ENCODE measurements at places on chromosomes 6 and 20. TPM values are rescaled to one million over a fixed set of nuclear protein-coding genes. Genes with fewer than 3 reads are reported as not detected.

GRCh38 chr6:159151266-159151855 is 17.8 kb upstream of the FNDC1 start:
- DNase-seq = peak; percentile 41

DNA sequence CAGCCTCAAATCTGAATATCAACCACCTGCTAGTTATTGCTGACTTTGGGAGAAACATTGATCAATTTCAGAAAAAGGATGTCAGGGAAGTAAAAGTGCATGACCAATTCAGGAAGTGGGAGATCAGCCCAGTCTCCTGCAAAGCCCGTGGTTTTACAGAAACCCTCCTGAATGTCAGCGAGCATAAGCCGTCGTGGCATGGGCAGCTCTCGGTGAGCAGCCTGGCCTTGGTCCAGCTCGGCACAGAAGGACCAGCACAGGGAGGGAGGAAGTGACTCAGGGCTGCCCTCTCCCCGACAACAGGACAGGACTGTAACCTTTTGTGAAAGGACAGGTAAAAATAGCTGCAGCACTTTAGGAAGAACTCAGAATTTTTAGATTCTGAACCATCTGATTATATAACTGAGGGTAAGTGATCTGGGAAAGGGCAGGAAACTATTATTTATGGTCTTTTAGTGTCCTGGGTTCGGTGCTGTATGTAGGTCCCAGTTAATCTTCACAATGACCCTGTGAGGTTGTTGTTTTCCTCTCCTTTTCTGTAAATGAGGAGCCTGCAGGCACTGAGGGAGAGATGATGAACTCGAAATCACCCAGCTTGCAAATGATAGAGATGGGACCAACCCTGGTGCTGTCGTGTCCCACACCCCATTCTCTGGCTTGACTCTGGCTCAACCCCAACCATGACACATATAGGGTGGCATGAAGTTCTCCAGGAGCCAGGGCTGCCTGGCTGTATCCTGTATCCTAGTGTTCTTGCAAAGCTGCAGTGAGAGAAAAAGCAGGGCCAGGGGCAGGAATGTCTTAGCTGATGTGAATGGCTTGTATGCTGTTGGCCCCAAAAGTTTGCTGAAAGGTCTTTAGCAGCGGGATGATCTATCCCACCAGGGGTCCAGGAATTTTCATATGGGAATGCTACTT is 37.6 kb downstream of the NRN1 start:
- peak; percentile 97 for DNase-seq

- DNase-seq = peak; percentile 14
Measured at GRCh38 chr6:86856937-86857563, 80.3 kb upstream of the HTR1E start.

DNA sequence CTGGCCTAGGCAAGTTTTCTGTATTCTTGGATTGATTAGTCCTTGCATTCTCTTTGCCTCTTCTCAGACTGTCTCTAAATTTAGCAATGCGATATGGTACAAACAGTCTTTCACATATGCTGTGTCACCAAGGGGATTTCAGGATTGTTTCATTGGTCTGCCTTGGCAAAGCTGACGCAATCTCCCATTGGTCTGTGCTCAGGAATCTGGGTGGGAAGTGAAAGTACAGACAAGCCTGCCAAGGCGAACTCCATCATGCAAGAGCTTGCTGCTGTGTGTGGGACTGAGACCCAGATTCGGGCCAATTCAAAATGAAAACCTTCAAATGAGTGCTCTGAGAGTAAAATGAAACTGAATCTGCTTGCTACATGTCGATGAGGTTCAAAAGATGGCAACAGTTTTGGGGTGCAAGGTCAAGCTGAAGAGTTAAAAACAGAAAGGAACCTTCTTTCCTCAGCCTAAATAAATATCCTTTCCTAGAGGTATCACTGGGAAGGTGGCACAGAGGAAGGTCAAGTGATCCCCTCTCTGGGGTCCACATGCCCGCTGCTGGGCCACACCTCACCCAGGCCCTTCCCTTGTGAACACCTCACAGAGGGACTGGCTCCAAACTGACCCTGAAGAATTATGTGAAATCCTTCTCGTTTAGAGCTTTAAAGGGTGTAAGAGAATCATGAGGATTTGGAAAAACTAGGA is 198.8 kb upstream of the PREP start:
- DNase-seq = peak; percentile 95

DNA sequence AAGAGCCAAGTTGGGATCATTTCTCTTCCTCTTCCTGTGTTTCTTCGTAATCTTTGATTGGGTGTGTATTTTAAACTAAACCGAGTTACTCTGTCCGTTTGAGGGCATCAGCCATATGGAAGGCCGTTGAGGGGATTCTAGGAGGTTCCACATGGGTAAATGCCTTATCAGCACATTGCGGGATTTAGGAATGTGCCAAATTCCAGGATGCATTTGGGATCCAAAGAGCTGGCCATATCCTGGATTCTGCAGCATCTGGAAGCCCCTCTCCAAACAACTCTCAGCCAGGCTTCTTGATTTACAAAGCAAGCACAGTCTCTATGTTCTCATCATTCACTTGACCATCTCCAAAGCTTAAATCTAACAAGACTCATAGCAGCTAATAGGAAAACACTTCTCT is 67.6 kb upstream of the RIN2 start:
- no peak for DNase-seq

The BNIP5 gene
- not detected for total RNA-seq

The NNAT gene
- total RNA-seq = not detected

The LY6G5C gene
- total RNA-seq = 2.5 TPM

The MYL9 gene
- 29.0 TPM for total RNA-seq

Measured in M059J (cell line).